Forelimb muscle (tissue), 1 donor: ENCODE measurements at places on chromosomes 7 and 10. TPM values are rescaled to one million over a fixed set of nuclear protein-coding genes. Genes with fewer than 3 reads are reported as not detected.

GRCh38 chr10:109875828-109876821 lies 47.2 kb downstream of the XPNPEP1 start:
- no peak for DNase-seq

The SUMF2 gene
- 51.1 TPM for polyA plus RNA-seq

DNA sequence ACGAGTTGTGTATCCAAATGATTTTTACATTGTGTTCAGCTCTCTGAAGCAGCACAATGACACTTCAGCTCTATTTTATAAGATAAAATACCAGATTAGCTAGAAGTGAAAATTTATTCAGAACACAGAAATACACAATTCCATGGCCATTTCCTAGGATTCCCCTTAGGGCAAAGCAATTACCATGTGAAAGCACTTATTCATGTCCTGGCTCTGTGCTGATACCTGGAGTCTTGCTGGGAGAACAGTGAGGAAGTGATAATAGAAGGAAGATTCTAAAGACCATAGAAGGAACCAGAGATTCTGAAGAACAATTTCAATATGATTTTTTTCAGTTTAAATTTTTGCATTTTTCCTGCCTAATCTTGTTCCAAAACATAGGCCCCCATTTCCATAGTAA lies 657.4 kb upstream of the ZWINT start:
- no peak for DNase-seq

DNA sequence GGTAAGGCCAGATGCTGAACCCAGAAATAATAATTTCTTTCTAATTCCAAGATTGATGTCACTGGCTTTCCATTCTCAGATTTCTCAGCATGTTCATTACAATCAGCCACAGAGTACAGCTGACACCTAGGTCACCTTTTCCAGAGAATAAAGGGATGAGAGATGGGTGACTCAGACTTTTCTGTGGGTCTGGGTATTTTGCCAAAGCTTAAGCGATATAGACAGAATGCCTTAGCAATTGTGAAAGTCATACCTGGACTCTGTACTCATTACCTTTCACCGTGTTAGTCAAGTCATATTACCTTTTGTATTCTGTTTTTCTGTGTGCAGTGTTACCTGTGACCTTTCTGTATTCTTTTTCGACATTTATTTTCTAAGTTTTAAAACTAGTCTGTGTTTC lies 10.6 kb upstream of the PRTFDC1 start:
- no peak for DNase-seq

- no peak for DNase-seq
Measured at GRCh38 chr7:109020251-109020650, 450.6 kb downstream of the DNAJB9 start.

The MUC3A gene
- 0.10 TPM for polyA plus RNA-seq

DNA sequence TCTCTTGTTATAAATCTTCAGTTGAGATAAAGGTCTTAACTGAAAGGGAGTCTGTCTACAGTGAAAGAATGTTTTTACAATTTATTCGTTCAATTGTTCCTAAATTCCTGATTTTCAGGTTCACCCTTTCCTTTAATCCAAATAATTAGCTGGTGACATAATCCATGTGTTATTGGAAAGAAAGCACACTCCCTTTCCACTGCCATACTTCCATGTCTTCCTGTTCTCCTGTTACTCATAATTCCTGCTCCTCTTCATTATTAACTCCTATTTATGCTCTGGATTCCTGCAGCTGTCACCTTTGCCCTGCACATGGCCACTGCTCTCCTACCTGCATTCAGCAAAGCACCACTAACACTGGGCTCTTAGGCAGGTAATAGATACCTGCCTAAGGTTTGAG lies 40.0 kb upstream of the FAM3C start:
- DNase-seq = no peak

- no peak for DNase-seq
Measured at GRCh38 chr10:9858816-9859215, 1158.9 kb upstream of the CELF2 start.

DNA sequence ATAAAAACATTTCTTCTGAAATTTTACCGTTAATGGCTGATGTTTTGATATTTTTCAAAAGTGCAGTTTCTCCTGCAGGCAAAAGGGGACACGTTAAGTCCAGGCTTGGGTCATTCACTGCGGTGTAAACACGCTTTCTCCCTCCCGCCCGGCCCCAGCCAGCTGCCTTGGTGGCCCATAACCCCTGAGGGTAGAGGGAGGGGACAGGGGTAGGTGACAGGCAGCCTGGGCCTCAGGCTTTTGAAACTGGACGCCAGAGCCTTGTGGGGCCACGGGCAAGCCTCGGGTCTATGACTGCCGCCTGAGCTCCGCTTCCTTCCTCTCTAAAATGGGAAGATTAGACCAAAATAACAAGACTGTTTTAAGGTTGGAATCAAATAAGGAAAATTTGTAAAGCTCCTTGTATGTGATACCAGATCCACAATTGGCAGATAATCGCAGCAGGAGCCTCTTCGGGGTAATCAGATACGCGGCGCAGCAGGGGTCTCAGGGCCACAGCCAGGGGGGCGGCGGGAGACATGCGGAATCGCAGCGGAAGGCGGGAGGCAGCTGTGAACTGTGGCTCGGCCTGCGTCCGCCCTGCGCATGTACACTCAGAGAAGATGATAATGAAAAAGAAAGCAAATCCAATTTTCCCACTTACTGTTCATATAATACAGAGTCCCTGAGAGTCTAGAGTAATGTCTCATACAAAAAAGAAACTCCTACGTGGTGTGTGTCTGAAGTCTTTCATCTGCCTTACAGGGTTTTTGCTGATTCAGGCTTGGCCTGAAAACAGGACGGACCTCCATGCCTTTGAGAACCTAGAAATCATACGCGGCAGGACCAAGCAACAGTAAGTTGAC lies 138.3 kb downstream of the EGFR start:
- DNase-seq = no peak

The CYP2W1 gene
- 0.59 TPM for polyA plus RNA-seq

DNA sequence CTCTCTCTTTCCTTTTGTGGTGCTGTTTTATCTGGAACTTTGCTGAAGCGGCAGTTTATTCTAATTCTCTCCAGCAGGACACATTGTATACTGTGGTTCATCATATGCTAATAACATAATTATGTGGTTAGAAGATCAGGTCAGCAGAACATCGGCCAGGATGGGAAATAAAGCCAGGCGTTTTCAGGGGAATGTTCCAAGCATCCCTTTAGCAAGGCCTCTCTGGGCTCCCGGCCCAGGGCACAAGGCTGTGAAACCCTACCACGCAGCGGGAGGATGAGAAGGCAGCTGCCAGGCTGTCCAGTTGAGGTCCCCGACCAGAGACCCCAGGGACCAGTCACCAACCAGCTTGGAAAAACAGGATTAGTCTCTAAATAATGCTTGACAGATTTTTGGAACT lies 112.2 kb upstream of the GALNT17 start:
- peak; percentile 78 for DNase-seq

The KCNIP2 gene
- polyA plus RNA-seq = 4.3 TPM

The FZD8 gene
- 21.9 TPM for polyA plus RNA-seq

- DNase-seq = no peak
Measured at GRCh38 chr7:144384071-144384470, 19.4 kb downstream of the NOBOX start.

- DNase-seq = no peak
Measured at GRCh38 chr10:69220507-69220906, 375 bp downstream of the HKDC1 start.

DNA sequence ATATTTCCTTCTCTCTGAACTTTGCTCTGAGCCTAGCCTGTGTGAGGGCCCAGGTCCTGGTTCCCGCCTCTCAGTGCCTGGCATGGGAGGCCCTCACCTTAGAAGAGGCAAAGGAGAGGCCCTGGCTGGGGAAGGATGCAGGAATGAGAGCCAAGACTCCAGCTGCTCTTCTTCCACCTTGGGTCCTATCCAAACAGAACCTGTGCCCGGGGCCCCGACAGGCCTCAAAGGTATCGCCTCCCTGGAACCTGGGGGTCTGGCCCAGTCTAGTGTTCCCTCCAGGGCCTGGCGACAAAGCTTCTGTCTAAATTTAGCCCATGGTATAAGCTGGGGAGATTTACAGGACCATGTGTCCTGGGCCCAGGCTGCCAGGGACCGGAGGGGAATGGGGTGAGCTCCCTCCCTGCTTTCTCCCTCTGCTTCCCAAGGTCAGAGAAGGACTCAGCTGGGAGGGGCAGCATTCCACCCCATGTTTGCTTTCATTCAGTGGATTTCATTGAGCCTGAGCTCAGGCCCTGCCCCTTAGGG lies 12.0 kb upstream of the CRHR2 start:
- DNase-seq = no peak

GRCh38 chr10:26717476-26717875 lies 20.0 kb downstream of the PDSS1 start:
- no peak for DNase-seq

- peak; percentile 41 for DNase-seq
Measured at GRCh38 chr7:137820677-137821420, 25.9 kb downstream of the DGKI start.

- no peak for DNase-seq
Measured at GRCh38 chr10:822661-823367, 108.7 kb downstream of the LARP4B start.

- DNase-seq = no peak
Measured at GRCh38 chr7:114862406-114862805, 59.5 kb upstream of the MDFIC start.

The AMZ1 gene
- 0.29 TPM for polyA plus RNA-seq

- DNase-seq = no peak
Measured at GRCh38 chr7:109984729-109985128, 1106.2 kb upstream of the LRRN3 start.

- no peak for DNase-seq
Measured at GRCh38 chr7:28811008-28811407, 147.1 kb downstream of the TRIL start.

The PARP12 gene
- polyA plus RNA-seq = 11.3 TPM

GRCh38 chr7:156009569-156009968 lies 197.3 kb upstream of the SHH start:
- no peak for DNase-seq

DNA sequence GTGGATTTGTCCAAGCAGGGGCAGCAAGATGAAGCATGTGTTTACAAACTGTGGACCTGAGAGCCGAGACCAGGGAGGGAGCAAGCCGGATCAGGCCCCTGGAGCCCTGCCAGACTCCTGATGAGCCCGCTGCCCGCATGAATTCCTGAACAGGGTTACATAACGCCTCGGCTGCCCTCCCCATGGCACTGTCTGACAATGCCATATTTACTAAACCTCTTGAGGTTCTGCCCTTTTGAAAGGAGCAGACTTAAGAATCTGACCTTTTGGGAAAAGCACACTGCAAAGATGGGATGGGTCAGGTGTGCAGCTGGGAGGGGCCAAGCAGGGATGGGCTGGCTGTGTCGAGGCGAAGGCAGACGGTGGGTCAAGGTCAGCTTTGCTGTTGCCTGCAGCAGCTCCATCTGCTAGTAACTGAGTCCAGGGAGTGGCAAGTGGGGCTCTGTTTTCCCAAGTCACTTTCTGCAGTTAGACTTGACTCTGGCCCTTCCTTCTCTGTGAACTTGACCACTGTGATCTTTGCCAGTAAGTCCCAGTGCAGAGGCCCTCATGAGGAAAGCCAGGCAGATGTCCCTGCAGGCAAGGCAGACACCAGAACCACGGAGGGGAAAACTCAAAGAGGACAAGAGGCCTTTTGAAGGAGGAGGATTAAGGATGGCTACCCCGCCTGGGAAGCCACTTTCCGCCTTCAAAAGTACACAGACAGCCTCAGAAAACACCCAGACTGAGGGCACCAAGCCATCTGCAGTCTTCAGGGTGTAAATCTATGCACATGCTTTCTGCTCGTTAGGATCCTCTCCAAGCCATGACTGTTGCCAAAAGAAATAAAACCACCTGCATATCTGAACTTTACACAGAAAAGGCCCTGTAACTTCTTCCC lies 175.8 kb downstream of the TNS3 start:
- DNase-seq = peak; percentile 26

DNA sequence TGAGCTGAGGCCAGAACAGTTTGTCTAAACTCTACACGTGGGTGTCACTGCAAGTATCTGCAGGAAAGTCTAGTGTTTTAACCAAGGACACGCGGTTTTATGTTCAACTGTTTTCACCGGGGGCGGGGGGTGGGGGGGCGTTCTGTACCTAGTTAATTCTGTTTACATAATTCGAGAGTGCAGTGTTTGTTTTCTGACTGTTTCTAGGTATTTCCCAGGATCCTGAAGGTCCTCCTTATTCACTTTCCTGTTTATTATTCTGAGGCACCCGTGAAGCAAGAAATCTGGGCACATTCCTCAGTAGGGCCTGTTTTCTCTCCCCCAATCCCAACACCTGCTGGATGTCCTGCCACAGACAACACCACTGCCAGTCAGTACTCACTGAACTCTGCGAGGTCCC lies 7.6 kb downstream of the LOXL4 start:
- no peak for DNase-seq

GRCh38 chr10:122350893-122351292 lies 23.6 kb upstream of the PLEKHA1 start:
- no peak for DNase-seq

DNA sequence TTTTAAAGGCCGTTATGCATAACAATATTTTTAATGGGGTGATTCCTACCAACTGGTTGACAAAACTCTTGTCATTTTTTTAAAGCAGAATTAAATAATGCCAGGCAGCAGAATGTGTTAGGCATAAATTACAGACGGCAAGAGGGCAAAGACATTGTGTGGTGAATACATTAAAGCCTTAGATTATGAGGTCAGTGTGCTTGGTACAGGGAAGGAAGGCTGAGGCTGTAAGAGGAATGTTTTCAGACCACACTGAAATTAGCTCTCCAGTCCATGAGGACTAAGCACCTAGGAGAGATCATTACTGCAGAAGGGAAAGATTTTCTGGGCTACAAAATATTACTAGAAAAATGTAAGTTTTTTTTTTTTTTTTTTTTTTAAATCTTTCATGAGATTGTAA lies 312.8 kb upstream of the PRKCQ start:
- DNase-seq = no peak

The UNC5B gene
- 11.1 TPM for polyA plus RNA-seq

- DNase-seq = no peak
Measured at GRCh38 chr7:50151001-50151400, 58.0 kb upstream of the ZPBP start.

GRCh38 chr10:30002426-30003266 lies 56.7 kb downstream of the JCAD start:
- no peak for DNase-seq

DNA sequence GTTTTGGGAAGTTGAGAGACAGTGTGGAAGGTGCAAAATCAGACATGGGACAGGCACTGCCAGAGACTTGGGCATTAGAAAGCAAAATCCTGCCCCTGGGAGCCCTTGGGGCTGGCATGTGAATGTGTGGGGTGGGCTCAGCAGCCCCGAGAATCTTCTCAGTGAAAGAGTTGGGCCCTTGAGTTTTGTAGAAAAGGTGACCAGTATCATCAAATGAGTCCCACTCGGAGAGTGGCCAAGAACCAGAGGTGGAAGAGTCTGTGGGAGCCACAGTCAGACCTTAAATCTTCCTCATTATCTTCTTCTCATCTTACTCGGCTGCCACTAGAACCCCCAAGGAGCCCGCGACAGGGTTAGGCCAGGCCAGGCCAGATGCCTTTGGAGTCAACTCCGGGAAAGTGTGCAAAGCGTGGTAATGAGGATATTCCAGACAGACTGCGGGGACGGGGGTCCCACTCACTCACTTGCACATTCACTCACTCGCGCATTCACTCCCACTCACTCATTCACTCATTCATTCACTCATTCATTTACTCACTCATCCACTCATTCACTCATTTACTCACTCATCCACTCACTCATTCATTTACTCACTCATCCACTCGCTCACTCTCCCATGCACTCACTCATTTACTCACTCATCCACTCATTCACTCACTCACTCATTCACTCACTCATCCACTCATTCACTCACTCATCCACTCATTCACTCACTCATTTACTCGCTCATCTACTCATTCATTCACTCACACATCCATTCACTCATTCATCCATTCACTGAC lies 74.9 kb downstream of the CARD11 start:
- no peak for DNase-seq
